Activated naive CD8-positive, alpha-beta T cell treated with anti-CD3 and anti-CD28 coated beads, Interleukin-2, amount 10 ng/mL, durations not matched to agents 7 days and 5 days (primary cell): ENCODE measurements at places on chromosomes 5 and 9. TPM values are rescaled to one million over a fixed set of nuclear protein-coding genes. Genes with fewer than 3 reads are reported as not detected.

Gene RASEF
- total RNA-seq, result not detected

Gene LRRC19
- total RNA-seq, result not detected

Gene IL4
- total RNA-seq, result 1.8 TPM

Gene PMPCA
- 60.6 TPM for total RNA-seq

GRCh38 chr5:159096243-159096923 is 3.3 kb downstream of the EBF1 start:
- DNase-seq, result no peak

DNA sequence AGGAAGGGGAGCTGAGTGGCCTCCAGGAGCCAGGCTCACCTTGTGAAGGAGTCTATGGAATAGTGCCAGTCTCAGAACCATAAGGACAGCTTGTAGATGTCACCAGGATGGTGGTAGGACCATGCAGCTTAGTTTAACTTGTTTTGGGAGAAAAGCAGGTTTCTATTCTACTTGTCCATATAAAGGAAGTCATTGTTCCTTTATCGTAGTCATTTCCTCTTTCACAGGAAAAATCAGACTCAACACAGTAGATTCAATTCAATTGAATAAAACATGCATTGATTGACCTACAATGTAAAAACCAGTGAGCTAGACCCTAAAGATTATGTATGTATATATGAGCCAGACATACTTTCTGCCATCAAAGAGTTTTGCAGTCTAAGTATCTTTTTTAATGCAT is 53.3 kb downstream of the MEGF10 start:
- DNase-seq, result no peak

DNA sequence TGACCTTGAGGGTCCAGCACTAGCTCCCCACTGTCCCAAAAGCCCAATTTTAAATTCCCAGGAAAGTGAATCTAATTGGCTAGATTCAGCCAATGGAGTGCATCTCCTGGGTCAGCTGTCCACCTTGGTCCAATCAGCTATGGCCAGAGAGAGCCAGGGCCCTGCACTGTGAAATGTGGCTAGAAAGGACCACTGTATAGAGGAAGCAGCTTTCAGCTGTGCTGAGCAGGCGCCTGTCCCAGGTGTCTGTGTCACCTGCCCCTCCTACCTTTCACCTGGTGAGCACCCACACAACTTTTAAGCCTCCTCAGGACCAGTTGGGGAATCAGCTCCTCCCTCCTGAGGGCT is 186.2 kb downstream of the DRD1 start:
- no peak for DNase-seq

DNA sequence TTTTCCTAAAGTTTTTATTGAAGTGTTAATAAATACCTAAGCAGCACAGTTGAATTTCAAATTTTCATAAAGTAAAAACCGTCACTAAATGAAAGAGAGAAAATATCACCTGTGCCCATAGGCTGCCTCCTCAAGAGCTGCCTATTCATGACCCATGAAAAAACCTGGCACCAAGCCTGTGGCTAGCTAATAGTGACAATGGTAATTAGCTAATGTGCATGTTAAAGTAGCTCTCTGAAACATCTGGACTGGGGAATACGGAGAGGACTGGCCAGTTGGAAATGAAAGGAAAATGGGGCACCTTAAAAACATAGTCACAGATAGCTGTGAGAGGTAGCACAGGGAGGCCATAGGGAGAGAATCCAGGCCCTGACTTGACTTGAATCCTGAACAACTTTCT is 5.4 kb upstream of the GNE start:
- no peak for DNase-seq

DNA sequence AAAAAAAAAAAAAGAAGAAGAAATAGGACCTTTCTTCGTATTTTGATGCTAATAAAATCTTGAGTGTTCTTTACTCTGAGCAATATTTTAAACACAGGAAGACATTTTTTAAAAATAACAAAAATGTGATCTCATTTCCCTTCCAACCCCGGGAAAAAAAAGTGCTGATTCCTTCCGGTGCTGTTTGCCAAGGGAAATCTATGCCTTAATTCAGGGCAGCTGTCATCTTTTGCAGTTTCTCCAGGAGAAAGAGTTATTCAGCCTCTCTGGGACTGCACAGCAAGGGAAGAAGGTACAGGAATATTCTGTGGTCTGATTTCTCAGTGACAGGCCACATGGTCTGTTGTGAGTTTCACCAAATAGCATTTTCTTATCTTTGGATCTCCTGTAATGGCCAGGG is 291.9 kb upstream of the IRX1 start:
- no peak for DNase-seq

DNA sequence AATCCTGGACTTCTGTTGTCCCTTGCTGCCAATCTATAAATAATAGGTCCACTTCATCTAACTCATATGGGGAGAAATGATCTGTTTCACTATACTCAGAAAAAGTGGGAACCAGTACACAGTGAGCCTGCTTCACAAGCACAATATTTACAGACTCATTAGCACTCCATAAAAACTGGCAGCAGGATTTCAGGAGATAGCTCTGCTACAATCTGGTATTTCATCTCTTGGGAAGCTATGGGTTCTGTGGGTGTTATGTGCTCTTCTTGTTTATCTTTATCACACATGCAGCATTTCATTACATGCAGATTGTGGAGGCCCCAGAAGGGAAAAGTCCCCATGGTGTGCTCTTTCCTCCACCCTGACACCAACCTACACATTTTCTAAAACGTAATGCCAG is 33.2 kb downstream of the UGT3A2 start:
- DNase-seq, result no peak

GRCh38 chr9:113957351-113957750 is 81.2 kb downstream of the ZNF618 start:
- DNase-seq, result no peak

DNA sequence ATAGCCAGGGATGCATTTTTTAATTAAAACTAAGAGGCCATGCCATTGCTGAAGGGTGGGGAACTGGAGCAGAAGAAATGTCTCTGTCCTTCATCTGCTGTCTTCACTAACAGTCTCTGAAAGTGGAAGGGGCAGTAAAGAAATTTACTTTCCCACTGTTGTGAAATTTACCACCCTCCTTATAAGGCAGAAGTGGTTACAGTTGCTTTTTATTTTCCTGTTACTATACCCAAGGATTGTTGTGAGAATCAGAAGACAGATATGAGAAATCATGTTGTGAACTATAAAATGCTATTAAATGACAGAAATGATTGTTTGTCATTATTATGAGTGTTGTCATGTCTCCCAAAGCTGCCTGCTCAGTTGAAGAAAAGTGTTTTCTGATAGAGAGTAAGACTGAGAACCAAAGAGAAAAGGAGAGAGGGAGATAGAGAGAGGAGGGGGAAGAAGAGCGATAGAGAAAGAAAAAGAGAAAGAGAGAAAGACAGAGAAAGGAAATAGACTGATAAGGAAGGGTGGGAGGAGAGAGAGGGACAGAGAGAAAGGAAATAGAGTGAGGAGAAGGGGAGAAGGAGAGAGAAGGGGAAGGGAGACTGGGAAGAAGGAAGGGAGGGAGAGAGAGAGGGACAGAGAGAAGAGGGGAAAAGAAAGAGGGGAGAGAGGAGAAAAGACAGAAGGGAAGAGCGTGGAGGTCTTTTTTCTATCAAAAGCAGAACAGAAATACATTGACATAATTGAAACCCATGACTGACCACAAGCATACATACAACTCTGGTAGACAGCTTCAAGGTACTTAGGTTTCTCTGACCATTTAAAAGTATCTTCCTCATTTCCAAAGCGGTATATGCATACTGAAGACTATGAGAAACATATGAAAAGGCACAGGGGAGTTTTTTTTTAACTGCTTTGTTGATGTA is 22.5 kb downstream of the SEC61B start:
- DNase-seq, result no peak

DNA sequence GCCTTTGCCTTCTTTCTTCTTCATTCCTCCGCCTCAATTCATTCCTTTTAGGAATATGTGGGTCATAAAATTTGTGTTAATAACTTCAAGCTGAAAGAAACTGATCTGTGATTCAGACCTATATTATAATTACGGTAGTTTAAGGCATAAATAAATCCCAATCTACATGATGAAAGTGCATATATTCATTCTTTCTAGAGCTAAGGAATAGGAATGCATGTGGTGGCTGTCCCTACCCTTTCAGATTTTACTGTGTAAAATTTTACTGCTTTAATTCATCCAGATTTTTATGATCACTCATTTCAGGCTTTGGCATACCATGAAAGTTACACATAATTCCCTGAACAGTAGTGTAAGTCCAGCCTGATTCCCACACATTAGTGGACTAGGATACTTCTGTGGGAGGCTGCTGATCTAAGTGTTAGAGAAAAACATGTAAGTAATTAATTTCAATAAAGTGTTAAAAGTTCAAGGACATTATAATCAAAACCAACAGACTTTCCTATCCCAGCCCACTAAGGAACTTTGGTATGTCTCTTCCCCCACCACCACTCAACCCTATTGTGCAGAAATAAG is 83.1 kb downstream of the HINT1 start:
- DNase-seq, result no peak

GRCh38 chr9:122355336-122355875 is 15.4 kb upstream of the PTGS1 start:
- DNase-seq, result no peak

GRCh38 chr5:14269395-14269794 is 126.3 kb downstream of the TRIO start:
- no peak for DNase-seq

DNA sequence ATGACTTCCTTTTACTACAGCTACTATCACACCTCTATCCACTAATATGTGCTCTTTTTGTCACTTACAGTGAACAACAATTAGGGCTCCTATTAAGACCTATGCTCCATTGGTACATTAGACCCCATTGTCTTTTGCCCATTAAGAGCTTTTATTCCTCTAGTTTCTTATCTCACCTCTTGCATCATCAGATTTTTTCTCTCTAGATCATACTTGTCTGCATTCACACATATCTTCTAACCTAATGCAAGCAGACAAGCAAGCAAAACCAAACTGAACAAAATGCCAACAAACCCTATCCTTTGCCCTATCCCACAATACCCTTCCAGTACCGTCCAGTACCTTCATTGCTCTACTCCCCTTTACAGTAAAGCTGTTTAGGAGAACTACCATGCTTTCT is 10.1 kb upstream of the RBM27 start:
- DNase-seq, result no peak

DNA sequence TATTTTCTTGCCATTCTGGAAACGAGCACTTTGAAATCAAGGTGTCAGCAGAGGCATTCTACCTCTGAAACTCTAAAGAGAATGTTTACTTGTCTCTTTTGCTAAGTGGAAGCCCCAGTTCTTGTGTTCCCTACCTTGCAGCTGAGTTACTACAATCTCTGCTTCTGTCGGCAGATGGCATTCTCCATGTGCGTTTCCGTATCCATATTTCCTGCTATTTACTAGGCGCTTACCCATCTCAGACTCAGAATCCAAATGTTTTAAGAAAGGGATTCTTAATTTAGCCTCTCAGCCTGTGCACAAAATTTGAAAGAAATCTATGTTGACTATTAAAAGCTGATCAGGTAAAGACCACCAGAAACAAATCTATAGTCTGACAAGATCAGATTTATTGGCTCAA is 221.3 kb upstream of the FTMT start:
- no peak for DNase-seq

DNA sequence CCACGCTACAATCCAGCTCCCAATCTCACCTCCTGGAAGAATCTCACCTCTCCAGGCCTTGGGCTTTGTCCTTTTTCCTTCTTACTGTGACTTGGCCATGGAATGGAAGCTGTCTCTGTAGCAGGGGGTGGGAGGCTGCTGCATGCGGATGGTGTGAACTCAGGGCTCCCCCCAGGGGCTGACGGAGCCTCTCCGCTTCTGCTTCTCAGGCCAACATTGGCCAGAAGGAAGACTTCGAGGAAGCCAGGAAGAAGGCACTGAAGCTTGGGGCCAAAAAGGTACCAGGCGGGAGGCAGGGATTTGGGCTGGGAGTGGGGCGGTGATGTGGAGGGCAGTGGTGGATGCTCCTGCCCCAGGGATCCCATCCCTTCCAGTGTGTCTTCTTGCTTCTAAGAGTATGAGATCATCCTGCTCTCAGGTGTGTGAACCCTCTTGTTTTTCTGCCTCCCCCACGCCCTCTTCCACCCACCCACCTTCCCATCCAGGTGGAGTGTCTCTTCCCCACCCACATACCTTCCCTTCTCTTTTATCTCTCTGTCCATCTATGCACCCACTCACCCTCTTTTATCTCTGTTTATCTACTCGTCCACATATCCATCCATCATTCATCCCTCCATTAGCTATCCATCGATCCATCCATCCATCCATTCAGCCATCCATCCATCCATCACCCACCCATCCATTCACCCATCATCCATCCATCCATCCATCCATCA is 9.5 kb downstream of the ASS1 start:
- DNase-seq, result no peak

DNA sequence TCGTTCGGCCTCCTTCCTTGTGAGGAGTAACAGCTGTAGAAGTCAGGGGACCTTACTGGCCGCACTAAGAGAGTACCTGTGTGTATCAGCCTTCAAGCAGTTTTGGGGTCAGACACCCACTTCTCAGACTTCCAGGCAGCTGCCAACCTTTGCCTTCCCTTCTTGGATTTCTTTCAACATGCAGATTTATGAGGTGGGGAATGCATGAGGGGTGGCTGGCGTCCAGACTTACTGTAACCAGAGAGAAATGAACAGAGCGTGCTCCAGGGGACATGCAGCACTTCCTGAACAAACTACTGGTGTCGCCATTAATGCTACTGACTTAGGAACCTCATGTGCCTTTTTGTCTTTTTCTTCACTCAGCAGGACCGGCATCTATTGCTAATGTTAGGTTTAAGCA is 46.7 kb downstream of the INSYN2B start:
- DNase-seq, result no peak

DNA sequence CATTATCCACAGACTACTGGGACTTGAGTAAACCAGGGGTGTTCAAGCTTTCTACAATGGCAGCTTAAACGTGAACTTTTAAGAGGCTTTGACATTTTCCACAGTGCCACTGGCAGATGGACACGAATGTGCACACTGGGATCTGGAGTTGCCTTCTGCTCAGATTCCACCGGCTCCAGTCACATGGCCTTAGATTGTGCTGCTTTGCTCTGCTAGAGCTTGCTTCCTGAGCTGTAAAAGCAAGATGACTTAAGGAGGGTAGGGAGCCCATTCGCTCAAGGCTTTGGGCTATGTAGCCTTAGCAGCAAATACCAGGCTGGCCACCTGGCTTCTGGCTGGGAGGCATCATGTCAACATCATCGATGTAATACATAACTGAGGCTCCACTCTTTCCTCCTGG is 436.9 kb downstream of the MED10 start:
- no peak for DNase-seq

GRCh38 chr5:6547498-6547897 is 85.3 kb downstream of the NSUN2 start:
- no peak for DNase-seq
